ENCODE measurements at places on chromosomes 1 and 21.

DNA sequence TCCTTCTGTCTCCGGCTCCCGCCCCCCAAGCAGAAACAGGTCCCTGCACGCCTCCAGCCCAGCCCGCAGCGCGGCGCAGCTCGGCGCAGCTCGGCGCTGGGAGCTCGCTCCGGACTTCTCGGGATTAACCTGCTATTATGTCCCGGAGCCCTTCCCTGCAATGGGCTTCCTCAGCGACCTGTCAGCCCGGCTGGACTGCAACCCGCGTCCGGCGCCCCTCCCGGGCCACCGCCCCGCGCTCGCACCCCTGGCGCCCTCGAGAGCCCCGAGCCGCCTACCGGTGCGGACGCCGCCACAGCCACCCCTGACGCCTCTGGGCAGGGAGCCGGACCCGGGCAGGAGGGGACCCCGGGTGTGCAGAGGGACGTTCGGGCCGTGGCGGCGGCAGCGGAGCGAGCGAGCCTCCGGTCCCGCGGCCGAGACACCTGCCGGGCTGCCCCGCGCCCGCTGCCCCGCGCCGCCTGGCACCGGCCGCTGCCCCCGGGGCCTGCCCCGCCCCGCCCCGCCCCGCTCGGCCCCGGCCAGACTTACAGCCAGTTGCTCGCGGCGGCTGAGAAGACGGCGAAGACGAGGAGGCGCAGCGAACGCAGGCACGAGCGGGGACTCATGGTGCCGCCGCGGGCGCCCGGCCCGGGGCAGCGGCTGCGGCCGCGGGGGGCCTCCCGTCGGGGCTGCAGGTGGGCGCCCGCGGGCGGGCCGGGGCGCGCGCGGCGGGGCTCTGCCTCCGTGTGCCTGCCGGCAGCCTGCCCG is 407 bp downstream of the WNT4 start:
- DNase-seq, result no peak

DNA sequence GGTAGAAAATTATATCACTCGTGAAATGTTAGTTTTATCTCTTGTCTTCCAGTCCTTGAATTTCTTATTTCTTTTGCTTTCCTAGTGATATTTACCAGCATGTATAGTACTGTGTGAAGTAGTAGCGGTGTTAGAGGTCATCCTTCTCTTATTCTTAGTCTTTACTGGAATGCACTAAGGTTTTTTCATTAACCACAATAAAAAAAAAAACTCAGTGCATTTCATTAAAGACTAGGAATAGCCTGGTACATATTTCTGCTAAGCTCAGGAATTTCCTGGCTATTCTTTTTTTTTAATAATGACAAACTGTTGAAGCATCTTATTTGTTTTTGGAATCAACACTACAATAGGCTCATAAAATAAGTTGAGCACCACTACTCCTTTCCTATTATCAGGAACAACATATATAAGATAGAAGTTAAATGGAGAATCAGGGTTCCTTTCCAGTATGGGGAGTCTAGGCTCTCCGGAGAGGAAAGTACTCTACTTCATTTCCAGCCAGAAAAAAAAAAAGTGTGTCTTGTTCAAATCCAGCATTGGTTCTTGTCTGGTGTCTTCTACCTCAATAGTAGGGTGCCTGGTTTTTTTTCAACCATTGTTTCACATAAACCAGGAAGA is 60.0 kb downstream of the TNFSF18 start:
- no peak for DNase-seq

- DNase-seq, result no peak
These were observed 139.3 kb downstream of the NFIA start for GRCh38 chr1:61221642-61222041.

DNA sequence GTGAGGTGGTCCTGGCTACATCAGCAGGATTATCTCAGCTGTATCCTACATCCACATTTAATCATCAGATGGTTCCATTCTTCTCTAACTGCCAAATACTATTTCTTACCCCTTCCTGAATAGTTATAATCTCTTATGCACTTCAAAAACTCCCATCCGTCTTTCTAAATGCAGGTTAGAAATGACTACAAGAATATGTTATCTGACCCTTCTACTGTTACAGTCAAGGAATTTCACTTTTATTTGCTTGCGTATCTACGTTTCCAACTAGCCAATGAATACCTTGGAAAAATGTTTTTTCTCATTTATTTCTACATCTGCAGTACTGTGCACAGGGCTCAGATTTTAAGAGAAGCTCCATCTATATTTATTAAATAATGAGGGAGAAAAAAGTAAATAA is 709.9 kb downstream of the KCNT2 start:
- DNase-seq, result no peak

- no peak for DNase-seq
These were observed 406.9 kb upstream of the B3GALT2 start for GRCh38 chr1:193593147-193593885.
